ENCODE measurements at places on chromosomes 7 and 10. TPM values are rescaled to one million over a fixed set of nuclear protein-coding genes. Genes with fewer than 3 reads are reported as not detected.

GRCh38 chr7:142787034-142787768 is 16.4 kb downstream of the PRSS2 start:
- no peak for DNase-seq
- no peak overlapping the region for H3K4me3 ChIP-seq
- H3K4me1 ChIP-seq = peaks cover 3% of the 10 kb centered on the region
- H3K27me3 ChIP-seq = no peaks in the 10 kb centered on the region

GRCh38 chr10:102046095-102046494 is 9.9 kb downstream of the ARMH3 start:
- H3K36me3 ChIP-seq = no peaks in the 10 kb centered on the region
- no peak for DNase-seq
- no peaks in the 10 kb centered on the region for H3K27me3 ChIP-seq
- H3K27ac ChIP-seq = no peak overlapping the region

The TPST1 gene
- 40.2 TPM for total RNA-seq

The PRXL2A gene
- total RNA-seq = 24.3 TPM

The GSAP gene
- total RNA-seq = 4.1 TPM

Measured in astrocyte (in vitro differentiated cells and primary cell).